Smooth muscle cell of the coronary artery (primary cell): ENCODE measurements at places on chromosomes 2 and 18. TPM values are rescaled to one million over a fixed set of nuclear protein-coding genes. Genes with fewer than 3 reads are reported as not detected.

Gene LAMA3
- total RNA-seq = 0.60 and 17.4 TPM in 2 replicates

Gene GLI2
- 1.1 and 6.1 TPM in 2 replicates for total RNA-seq

Gene TSHZ1
- total RNA-seq = 1.7 and 6.9 TPM in 2 replicates

Gene TUBB8B
- total RNA-seq = not detected in 2 replicates

Gene MTHFD2
- total RNA-seq = 67.0 and 313 TPM in 2 replicates

Gene TLX2
- not detected in 2 replicates for total RNA-seq

Gene GREB1L
- 0.12 and 0.23 TPM in 2 replicates for total RNA-seq

Gene FOSL2
- 26.5 and 55.8 TPM in 2 replicates for total RNA-seq

Gene SERPINB11
- 0.12 TPM in 1 of 2 replicates, not detected in the other for total RNA-seq
